Foreskin keratinocyte (primary cell): ENCODE measurements at places on chromosomes 1 and 21. TPM values are rescaled to one million over a fixed set of nuclear protein-coding genes. Genes with fewer than 3 reads are reported as not detected.

ZFP69 gene
- 4.1 and 4.7 TPM in 2 replicates for total RNA-seq

DNA sequence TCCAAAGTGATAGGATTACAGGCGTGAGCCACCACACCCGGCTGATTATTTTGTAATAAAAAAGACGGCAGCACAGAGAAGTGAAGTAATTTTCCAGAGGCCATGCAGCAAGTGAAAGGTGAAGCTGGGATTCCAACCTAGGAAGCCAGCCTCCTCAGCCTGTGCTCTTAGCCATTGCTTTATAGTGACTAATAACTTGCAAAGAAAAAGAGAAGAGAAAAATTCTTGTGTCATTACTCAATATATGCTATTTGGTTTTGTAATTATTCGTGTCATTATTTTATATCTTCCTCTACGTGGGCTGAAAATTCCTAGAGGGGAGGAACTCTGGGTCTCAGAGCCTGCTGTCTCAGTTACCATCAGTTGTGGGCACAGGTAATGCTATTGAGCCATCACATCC lies 1.6 kb upstream of the IER5 start:
- DNase-seq = peak; percentile 82

DNA sequence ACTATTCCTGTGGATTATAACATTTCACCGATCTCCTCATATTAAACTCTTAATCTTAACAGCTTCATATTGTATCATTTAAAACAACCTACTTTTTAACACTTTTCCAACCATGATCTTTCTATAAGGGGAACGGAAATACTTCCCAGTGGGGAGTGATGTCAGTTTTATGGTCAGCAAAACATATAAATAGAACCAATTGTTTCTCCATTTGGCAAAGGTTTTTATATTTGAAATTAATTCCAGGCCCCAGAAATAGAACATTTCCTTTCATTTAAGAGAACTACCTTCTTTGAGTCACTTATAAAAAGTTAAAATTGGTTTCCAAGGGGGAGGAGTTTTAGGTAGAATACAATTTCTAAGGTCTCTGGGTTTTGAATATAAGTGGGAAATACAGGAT lies 189.6 kb downstream of the TGFBR3 start:
- no peak for DNase-seq

UBL4B gene
- total RNA-seq = not detected in 2 replicates

- DNase-seq = no peak
Measured at GRCh38 chr1:208159555-208160258, 84.5 kb downstream of the PLXNA2 start.

TM2D1 gene
- total RNA-seq = 43.5 and 46.0 TPM in 2 replicates

GRCh38 chr1:178399177-178399728 lies 97.5 kb downstream of the CLEC20A start:
- DNase-seq = no peak
